ENCODE measurements at places on chromosomes 4 and X. TPM values are rescaled to one million over a fixed set of nuclear protein-coding genes. Genes with fewer than 3 reads are reported as not detected.

DNA sequence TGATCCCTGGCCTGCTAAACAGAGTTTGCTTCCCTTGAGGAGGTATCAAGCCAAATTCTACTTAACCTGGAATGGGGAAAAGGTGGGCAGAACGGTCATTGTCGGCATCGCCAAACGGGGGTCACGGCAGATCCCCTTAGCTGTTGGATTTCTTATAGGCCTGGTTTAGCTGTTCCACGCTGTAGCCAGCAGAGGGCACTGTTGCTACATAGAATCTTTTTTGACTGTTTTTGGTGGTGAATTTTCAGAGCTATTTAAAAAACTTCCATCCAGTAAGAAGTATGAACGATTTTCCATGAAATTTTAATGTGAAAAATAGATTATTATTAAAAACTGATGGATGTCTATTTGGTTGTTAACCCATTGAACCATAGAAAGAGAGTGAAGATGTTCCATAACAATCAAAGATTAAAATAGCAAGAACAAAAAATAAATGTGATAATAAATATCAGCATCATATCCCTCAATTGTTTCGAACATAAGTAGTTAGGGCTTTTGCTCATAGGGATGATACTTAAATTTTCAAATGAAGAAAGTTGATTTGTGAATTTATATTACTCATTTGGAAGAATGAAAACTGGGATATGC, 56.6 kb downstream of the LINC00632 start:
- DNase-seq, result peak; percentile 13

- DNase-seq, result peak; percentile 17
Observed at GRCh38 chr4:176839656-176840055, 46.9 kb upstream of the VEGFC start.

DNA sequence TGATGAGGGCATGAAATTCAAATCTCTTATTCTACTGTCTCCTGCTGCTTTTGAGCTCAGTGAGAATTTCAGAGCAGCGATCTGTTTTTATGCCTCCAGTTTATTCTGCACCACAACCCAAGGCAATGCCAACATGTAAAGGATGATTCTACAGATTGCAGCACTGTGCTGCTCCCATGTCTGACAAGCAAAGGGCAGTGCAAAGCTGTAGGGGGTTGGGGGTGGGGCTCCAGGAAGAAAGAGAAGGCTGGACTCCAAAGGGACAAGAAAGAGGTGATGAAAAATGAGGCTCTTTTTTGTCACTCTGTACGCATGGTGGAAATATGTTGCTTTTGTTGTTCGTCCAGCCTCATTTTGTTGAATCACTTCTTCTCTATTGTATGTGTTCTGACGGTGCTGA, 254.6 kb downstream of the STIM2 start:
- DNase-seq, result no peak

GRCh38 chr4:56181140-56181953, 205.9 kb downstream of the AASDH start:
- peak; percentile 34 for DNase-seq

- no peak for DNase-seq
Observed at GRCh38 chr4:59243038-59243437, 1957.1 kb upstream of the ADGRL3 start.

- no peak for DNase-seq
Observed at GRCh38 chr4:17112292-17112659, 213.8 kb upstream of the LDB2 start.

Gene SSX4B
- not detected for total RNA-seq

DNA sequence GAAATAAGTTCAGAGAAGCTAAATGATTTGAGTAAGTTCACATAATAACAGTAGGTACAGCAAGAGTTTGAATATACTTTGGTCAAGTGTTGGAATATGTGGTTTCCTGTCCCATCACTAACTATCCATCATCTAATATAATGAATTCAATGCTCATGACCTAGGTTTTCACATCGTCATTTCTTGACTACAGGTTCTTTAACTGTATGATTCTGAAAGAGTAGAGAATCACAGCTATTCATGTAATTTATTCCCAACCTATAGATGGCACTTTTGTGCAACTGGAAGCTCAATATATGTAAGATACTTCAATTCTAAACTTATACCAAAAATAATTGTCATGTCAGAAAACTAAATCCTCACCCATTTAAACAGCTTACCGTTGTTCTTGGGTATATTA, 53.1 kb downstream of the TIGD2 start:
- DNase-seq, result no peak

Gene FREM3
- total RNA-seq, result not detected

DNA sequence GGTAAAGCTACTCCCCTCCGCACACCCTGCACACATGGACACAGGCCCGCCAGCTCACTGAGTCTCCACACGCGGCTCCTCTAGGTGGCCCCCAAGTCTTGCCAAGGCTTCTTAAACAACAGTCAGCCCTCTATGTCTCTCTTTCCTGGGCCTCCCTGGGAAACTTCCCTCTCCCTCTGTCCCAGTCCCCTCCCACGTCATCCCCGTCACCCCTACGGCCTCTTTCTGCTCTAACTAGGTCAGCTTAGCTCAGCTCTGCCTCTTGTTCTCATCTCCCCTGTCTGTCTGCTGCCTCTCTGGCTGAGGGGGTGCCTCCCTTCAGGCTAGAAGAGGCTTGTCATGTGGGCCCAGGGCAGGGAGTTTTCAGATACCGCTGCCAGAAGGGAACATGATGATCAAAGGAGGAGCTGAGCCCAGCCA, 38.8 kb downstream of the SEPTIN6 start:
- no peak for DNase-seq

DNA sequence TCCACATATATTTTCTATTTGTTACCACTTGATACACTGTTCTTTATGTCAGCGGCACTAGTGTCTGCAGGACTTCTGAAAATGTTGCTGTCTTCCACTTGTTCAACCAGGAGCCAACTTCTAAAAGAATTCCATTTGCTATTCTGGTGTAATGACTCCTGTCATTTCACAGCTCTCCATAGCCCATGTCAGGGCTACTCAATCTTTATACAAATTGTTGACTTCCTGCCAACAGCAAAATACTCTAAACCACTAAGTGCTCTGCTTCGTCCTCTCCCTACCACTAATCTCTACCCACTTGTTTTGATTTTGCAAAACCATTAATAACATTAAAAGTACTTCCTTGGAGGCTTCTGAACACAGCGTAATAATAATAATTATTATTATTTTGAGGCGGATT, 7.2 kb downstream of the CTSO start:
- DNase-seq, result no peak

DNA sequence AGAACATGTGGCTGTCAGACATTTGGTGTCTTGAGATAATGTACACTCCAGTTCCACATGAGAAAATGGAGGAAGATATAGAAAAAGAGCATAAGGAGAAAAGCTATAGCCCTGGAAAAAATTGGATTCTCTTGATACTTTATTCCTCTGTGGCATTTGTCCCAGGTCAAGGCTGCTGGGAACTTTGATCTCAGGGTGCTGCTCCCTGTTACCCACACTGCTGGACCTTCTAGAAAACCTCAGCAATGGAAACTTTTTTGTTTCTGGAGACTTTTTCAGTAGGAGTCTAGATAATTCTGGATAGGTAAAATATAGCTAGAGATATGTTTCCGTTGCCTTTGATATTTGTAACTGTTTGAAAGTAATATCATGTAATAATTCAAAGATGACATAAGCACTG, 11.1 kb downstream of the ADH1C start:
- no peak for DNase-seq

Gene TMPRSS11E
- 1.0 TPM for total RNA-seq

DNA sequence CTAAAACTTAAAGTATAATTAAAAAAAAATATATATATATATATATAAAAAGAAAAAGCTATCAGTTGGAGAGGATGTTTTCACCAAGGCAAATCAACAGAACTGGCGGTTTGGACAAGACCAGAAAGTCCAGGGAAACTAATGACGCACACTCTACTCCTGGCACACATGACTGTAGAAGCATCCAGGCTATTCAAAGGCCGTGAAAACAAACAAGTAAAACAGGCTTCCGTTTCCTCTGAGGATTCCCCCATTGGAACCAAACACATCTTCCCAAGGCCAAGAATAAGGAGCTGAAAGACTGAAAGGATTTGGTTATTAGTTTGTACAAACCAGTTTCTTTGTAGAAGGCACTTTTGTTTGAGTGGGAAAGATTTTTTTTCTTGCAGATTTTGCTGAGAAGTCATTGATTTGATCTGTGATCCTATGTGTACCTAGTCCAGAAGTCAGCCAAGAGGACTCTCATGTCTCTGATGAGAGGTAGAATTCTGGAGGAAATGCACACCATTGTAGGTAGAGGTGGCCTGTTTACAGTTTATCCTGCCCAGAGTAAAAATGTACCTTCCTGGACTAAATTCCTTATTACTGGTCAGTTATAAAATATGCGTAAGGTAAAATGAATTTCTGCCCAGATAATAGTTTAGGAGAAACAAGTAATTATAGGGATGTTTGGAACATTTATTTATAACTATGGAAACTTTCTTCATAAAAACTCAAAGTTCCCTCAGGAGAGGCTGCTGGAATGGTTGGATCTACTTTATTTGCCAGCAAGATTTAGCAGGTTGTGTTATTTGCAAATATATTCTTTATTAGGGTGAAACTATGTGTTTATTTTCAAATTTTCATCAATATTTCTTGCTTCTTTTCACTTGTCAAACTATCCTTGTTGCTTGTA, 66.5 kb downstream of the DMP1 start:
- DNase-seq, result no peak

Gene F8
- total RNA-seq, result 6.2 TPM

- DNase-seq, result peak; percentile 66
Observed at GRCh38 chr4:176185051-176185450, 10.3 kb downstream of the SPATA4 start.

- DNase-seq, result no peak
Observed at GRCh38 chr4:182861346-182861745, 55.8 kb downstream of the DCTD start.

GRCh38 chrX:50881028-50881427, 29.5 kb upstream of the BMP15 start:
- DNase-seq, result peak; percentile 87

Gene ADH6
- not detected for total RNA-seq

- DNase-seq, result peak; percentile 51
Observed at GRCh38 chr4:125315576-125316400, 1.0 kb downstream of the FAT4 start.

Gene MAGEA2
- total RNA-seq, result not detected

- DNase-seq, result peak; percentile 70
Observed at GRCh38 chrX:108072746-108073145, 18.6 kb downstream of the PSMD10 start.

- DNase-seq, result no peak
Observed at GRCh38 chr4:48139691-48140090, 5.6 kb upstream of the TXK start.

- no peak for DNase-seq
Observed at GRCh38 chrX:28010875-28011274, 29.6 kb upstream of the DCAF8L1 start.

Gene SPANXD
- total RNA-seq, result 0.17 TPM

Gene SLC9B1
- 0.17 TPM for total RNA-seq

Gene MAGEA11
- total RNA-seq, result not detected

- DNase-seq, result no peak
Observed at GRCh38 chrX:12970691-12971202, 4.2 kb upstream of the TMSB4X start.

DNA sequence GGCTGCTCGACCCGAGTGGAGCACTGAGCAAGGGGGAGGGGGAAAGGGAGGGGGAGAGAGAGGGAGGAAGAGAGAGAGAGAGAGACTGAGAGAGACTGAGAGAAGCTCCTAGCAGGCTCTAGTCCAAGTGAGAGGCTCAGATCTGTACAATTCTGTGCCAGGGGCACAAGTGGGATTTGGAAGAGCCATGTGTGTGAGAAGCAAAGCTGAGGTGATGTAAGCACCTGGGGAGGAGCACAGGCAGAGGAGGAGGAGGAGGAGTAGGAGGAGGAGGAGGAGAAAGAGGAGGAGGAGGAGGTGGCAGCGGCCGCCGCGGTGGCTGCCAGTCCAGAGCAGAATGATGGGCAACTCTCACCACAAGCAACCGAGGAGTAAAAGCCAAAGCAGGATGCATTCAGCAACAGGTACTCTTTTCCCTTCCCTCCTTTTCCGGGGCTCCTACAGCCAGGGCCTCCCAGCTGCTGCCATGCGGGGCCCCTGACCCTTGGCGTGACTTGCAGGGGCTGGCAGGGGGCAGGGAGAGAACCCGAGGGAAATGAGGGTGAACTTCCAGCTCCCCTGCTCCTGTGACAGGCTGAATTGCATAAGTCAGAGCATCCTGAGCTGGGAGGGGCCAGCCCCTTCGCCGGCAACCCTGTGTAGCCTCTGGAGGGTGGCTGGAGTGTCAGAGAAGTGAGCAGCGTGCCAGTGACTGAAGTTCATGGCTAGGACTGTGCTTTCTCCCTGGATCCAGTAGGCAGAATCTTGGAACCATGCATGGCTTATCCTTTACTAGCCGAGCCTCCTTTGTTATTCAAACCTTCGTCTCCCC, 62.2 kb downstream of the RTL5 start:
- no peak for DNase-seq

DNA sequence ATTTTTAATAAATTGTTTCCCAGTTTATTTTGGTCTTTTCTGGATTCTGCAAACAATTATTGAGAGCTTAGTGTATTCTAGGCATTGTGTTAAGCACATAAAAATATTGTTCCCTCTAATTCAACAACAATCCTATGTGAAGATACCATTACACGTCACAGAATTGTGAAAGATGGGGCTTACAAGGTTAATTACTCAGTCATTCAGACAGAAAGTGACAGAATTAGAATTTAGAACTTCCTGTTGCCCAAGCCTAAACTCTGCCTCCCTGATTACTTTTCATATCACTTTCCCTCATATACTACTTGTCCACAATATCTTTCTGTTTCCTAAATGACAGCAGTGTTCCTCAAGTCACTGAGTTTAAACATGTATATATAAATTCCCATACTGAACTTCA, 186.7 kb upstream of the VEGFC start:
- DNase-seq, result no peak

Gene GATA1
- total RNA-seq, result not detected

- no peak for DNase-seq
Observed at GRCh38 chrX:47579537-47579936, 2.7 kb upstream of the TIMP1 start.

Gene ACOT9
- total RNA-seq, result 78.7 TPM

Gene ADRA2C
- total RNA-seq, result not detected

All from mammary epithelial cell (primary cell).